AML-193 (cell line): ENCODE measurements at places on chromosomes 2 and 18.

- no peak for DNase-seq
Observed at GRCh38 chr2:184824597-184824996, 226.3 kb downstream of the ZNF804A start.

GRCh38 chr2:150424406-150424805, 63.1 kb downstream of the RND3 start:
- no peak for DNase-seq

- no peak for DNase-seq
Observed at GRCh38 chr18:63088262-63088661, 231.3 kb downstream of the BCL2 start.

DNA sequence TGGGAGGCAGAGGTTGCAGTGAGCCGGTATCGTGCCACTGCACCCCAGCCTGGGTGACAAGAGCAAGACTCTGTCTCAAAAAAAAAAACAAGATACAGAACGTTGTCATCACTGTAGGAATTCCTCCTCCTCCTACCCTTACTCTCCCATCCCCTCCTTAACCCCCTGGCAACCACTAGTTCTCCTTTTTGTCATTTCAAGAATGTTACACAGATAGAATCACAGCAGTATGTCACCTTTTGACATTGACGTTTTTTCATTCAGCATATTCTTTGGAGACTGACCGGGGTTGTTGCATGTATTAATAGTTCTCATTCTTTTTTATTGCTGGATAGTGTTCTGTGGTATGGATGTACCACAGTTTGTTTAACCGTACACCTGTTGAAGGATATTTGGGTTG, 32.4 kb downstream of the TTLL4 start:
- DNase-seq, result peak; percentile 27

DNA sequence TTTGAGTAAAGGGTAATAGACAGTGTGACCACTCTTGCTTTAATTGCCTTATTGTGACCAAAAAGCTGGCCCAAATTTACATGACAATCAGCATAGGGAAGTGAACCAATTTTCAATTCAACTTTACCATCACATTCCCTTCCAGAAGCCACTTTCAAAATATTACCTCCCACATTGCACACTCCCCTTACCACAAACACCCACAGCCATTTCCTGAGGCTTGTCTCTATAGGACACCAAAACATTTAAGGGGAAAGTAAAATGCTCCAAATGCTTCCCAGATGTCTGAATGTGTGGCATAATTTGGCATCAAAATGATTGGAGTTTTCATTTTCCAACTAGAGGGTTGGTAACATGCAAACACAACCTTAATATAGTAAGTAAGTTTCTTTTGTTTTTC, 616.1 kb downstream of the SLC4A3 start:
- no peak for DNase-seq

DNA sequence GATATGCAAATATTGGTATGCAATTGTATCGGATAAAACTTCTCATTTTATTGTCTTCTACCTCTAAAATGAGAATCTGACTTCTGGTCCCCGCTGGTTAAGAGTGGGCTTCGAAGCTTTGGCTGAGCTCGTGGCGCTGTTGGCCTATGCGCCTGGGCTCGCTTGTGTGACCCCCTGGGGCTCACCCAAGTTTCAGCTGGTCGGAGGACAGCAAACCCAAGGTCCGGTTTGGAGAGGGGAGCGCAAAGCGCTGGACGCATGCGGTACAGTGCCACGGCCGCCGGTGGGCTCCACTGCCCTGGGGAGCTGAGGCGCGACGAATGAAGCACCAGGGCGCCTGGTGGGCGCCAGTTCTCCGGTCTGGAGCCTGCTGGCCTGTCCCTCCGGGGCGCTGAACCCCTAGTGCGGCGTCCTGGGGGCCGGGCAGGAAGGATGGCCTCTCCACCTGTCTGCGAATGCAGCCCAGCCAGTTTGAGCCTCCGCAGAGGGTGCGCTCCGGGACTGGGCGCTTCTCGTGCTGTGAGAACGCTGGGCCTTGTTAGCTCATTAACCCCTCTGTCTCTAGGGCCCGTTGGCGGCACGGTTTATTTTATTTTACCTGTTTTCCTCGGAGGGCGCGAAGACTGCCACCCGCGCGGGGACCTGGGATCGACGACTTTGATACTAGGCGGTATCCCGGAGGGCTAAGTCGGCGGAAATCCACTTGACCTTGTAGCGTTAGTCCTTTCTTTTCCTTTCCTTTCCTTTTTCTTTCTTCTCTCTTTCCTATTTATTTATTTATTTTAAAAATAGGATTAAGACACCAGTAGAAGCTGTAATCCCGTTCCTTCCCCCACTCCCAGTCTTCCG, 10.4 kb downstream of the MEIS1 start:
- no peak for DNase-seq

DNA sequence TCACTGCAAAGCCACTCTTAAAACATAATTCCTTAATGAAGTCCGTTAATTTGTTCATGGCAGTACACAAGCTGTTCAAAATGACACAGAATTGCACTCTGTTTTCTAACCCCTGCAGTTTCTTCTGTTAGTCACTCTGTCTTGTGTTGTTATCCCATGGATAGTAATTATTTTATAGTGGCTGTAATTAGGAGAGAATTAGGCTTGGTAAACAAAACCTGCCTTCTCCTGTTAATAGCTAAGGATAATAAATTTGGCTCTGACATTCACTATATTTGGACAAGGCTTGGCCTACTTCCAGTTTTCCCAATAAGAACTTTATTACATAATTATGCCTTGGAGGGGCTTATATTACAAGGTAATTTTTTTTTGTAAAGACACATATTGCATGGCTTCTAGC, 330.3 kb upstream of the FIGN start:
- no peak for DNase-seq

GRCh38 chr2:58313926-58314325, 72.8 kb upstream of the FANCL start:
- DNase-seq, result no peak

GRCh38 chr2:12452185-12452584, 264.6 kb upstream of the TRIB2 start:
- DNase-seq, result peak; percentile 76

DNA sequence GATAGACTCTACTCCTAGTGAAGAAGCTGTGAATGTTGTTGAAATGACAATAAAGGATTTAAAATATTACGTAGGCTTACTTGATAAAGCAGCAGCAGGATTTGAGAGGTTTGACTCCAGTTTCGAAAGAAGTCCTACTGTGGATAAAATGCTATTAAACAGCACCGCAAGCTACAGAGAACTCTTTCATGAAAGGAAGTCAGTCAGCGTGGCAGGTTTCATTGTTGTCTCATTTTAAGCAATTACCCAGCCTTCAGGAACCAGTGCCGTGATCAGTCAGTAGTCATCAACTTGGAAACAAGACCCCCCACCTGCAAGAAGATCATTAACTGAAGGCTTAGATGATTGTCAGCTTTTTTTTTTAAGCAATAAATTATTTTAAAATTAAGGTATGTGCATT, 14.0 kb downstream of the USP14 start:
- DNase-seq, result no peak

DNA sequence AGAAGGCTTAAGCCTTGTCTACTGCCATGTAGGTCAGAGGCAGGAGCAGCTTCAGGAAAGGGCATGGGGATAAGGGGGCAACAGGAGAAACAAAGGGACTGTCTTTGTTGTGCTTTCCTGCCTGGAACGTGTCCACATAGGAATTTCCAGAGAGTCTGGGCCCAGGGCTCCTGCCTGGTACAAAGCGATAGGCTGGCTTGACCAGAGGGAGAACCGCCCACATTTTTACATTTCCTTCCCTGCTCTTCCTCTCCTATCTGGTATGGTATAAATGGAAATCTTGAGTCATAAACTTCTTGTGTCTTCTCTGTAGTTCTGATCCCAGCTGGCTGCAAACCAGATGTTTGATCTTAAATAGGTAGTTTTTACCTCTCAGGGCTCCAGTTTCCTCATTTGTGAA, 414.8 kb downstream of the HRH4 start:
- no peak for DNase-seq

DNA sequence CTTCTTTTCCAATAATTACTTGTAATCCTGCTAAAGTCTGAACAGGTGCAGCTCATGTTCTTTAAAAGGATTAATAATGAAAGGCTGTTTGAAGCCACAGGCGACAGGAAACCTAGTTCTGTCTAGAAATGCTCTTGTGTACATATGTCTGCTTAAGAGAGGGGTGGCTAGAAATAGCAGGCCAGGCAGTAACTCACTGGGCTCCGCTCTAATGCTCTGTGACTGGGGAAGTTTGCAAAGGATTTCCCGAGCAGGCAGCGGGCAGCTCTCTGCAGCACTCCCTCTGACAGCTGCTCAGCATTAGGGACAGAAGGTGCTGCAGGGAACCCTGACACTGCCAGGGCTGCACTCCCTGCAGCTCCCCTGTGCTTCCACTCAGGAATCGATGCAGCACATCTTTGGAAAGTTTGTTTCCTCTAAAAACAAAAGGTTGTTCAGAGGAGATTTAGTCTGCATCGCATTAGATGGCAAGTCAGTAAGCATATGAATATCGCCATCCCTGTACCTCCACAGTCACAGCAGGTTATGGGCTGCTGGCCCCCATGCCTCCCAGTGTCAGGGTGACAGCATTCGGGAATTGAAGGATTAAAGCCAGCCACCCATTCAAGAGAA, 33.1 kb upstream of the TTC39C start:
- no peak for DNase-seq

GRCh38 chr18:48608581-48608980, 69.8 kb downstream of the CTIF start:
- no peak for DNase-seq

DNA sequence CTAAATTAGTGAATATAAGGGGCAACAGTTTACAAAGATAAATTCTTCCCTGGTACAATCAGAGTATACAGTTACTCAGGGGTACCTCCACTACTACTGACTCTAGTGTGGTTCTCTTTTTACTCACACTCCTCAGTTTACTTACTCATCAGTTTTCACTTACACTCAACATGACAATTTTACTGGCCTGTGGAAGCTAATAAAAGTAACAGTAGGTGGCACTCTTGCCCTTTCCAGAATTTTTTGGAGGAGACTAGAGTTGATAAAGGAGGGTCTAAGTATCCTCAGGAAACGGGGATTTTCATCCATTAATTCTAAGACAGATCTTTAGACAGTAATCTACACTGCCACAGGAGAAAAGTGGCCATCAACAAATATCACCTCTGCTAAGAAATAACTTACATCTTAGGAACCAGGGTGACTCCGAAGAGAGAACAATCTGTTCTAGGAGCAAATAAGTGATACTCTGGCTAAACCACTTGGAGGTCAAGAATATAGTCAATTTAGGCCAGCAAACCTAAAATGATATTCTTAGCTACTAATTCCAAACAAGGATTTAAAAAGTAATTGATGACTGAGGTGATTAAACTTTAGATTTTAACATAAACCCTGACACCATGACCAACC, 61.3 kb downstream of the ATL2 start:
- DNase-seq, result peak; percentile 36

- DNase-seq, result no peak
Observed at GRCh38 chr18:39105104-39105503, 1539.5 kb upstream of the CELF4 start.

GRCh38 chr2:113228351-113228750, 50.4 kb downstream of the PAX8 start:
- no peak for DNase-seq

- no peak for DNase-seq
Observed at GRCh38 chr2:96449174-96449573, 56.0 kb downstream of the NEURL3 start.

DNA sequence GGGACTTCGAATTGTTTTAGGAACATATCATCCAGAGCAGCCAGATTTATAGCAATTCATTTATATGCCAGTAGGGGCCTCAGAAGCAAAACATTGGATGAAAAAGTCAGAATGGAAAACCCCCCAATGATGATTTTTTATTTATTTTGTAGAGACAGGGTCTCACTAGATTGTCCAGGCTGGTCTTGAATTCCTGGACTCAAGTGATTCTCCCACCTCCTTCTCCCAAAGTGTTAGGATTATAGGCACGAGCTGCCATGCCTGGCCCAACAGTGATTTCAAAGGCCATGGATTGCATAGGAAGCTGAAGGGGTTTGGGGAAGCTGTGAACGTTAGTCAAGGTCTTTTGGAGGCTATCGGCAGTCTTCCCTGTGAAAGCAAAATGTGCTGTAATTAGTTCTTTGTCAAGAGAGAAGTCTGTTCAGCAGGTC, 21.9 kb upstream of the MCFD2 start:
- DNase-seq, result peak; percentile 12

GRCh38 chr2:190678444-190679162, 29.7 kb downstream of the NAB1 start:
- no peak for DNase-seq

DNA sequence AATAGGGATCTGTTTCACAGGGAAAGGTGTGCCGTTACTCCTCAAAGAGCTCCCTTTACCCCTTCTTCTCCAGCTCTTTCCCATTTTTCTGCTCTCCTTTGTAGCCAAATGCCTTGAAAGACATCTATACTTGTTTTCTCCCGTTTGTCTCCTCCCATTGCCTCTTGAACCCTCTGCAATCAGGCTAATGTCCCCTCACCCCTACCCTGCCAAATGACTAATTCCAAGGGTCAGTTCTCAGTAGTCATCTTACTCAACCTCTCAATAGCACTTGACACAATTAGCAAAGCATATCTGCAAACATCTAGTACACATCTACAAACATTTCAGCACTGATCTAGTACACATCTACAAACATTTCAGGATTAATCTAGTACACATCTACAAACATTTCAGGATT, 12.6 kb downstream of the MRO start:
- DNase-seq, result no peak

GRCh38 chr2:46147626-46148368, 149.4 kb upstream of the EPAS1 start:
- DNase-seq, result no peak

DNA sequence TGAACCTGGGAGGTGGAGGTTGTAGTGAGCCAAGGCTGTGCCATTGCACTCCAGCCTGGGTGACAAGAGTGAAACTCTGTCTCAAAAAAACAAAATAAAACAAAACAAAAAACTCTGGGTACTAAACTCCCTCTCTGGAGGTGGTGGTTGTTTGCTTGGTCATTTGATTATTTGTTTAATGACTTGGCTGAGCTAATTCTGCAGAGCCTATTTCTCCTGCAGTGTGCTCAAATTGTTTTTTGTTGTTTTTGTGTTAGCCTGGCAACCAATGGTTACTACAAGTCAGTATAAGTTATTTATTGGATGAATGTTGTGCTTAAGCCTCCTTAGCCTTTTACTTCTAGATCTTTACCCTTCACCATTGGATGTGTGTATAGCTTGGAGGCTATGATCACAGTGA, 387.5 kb downstream of the ADCYAP1 start:
- DNase-seq, result no peak

GRCh38 chr18:26479065-26479680, 69.2 kb downstream of the KCTD1 start:
- DNase-seq, result no peak

GRCh38 chr18:33924576-33924975, 300.1 kb downstream of the NOL4 start:
- DNase-seq, result no peak
